T follicular helper cell (primary cell): ENCODE measurements at places on chromosomes 6 and 20.

DNA sequence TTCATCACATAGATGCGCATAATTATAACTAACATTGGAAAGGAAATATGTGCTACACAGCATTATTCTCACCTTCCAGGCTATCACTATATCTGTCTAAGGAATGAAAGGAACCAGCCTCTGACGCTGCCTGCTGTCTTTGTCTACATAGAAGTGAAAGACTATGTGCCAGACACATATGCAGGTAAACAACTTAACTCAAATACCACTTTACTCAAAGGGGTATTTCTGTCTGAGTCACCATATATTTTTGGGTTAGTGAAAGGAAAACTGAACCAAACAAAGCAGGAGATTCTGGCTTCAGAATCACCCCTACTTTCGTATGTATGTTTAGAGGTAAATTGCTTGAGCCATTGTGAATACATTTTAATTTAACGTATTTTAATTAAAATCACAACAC, 328.6 kb upstream of the PLCB4 start:
- no peak for DNase-seq

- DNase-seq = no peak
Observed at GRCh38 chr20:39909447-39909846, 779.6 kb downstream of the MAFB start.

DNA sequence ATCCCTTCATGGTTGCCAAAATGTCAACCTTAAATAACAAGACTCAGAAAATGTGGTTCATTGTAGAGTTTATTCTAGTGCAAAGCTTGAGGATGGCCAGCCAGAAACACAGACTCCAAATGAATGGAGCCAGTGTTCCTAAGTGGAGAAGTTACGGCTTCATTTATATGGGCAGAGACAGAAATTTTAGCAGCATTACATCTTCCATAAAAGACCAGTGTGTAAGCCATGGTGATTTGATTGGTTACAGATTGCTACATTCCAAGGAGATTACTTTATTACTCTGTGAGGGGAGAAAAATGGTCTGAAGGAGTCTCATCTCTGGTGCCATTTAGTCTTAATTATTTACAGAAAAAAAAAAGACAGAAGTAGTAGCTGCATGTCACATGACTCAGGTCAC, 97.8 kb downstream of the OTOR start:
- no peak for DNase-seq

GRCh38 chr6:111566222-111566734, 39.4 kb downstream of the TRAF3IP2 start:
- no peak for DNase-seq

GRCh38 chr6:147983581-147984366, 358.9 kb upstream of the SASH1 start:
- no peak for DNase-seq

DNA sequence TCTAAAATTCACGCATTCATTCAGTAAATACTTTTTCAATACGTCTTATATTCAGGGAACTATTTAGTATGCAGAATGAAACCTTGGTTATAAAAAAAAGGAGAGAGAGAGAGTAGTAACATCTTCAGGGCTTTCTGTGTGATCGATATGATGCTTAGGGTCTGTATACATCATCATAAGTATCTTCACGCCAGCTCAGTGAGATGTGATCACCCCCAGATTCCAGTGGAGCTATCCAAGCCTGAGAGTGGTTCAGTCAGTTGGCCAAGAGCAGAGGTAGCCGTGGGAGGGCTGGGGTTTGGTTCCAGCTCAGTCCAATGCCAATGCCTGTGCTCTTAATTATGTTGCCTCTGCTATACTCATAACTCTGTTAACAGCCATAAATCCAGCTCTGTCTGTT, 8.6 kb downstream of the CD83 start:
- no peak for DNase-seq

DNA sequence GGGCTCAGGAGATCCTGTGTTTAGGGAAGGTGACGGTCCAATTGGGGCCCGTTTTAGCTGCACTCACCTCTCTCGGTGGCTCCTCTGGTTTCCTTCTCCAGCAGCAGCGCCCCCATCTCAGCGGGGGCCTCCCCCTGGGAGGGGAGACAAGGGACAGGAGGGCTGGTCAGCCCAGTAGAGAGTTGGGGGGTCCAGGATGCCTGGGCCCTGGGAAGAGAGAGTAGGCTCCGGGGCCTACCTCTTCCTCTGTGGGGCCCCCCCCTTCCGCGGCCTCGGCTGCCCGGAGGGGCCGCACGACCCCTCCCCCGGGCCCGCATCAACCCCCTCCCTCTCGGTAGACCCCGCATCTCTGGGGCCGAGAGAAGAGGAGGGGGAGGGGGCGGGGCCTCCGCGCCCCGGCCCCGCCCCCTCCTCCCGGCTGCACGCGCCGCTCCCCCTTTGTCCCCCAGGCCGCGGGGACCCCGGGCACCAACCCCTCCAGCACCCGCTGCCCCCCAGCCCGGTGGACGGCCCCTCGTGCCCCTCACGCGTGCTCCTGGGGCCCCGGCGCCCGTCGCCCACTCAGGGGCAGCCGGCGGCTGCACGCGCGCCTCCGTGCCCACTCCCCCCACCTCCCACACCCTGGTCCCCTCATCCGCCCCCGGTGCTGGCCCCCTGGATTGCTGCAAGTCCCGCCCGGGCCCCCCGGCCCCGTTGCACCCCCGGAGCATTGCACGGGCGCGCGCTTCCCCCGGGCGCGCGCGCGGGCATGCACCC, 464 bp downstream of the EHMT2 start:
- DNase-seq = no peak

- no peak for DNase-seq
Observed at GRCh38 chr6:3451498-3451897, 5.4 kb downstream of the SLC22A23 start.

DNA sequence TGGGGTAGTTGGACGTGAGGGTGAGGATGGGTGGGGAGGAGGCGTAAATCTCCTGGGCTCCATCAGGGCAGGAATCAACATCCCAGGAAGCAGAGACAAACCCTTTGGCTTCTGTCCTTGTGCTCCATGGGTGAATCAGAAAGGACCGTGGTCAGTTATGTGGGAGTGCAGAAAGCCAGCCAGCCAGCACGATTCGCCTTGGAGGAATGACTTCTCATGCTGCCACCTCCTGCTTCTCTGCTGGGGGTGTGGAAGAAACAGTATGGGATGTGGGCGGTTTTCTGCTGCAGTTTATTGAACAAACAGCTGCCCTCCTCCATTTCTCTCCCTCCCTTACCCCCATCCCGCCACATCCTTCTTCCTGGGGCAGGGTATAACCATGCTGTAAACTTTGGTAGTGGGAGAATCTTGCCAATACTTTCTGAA, 214.5 kb downstream of the SOX4 start:
- DNase-seq = no peak

- no peak for DNase-seq
Observed at GRCh38 chr6:43953256-43953655, 174.0 kb downstream of the MRPL14 start.

DNA sequence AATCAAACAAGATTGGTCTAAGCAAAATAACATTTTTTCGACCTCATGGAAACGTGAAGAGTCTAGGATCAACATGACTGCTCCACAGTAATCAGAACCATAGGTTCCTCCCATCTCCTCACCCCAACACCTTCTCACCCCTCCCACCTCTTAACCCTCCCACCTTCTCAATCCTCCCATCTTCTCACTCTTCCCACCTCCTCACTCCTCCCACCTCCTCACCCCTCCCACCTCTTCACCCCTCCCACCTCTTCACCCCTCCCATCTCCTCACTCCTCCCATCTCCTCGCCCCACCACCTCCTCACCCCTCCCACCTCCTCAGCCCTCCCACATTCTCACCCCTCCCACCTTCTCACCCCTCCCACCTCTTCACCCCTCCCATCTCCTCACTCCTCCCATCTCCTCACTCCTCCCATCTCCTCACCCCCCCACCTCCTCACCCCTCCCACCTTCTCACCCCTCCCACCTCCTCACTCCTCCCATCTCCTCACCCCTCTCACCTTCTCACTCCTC, 567.4 kb downstream of the C6orf118 start:
- no peak for DNase-seq

DNA sequence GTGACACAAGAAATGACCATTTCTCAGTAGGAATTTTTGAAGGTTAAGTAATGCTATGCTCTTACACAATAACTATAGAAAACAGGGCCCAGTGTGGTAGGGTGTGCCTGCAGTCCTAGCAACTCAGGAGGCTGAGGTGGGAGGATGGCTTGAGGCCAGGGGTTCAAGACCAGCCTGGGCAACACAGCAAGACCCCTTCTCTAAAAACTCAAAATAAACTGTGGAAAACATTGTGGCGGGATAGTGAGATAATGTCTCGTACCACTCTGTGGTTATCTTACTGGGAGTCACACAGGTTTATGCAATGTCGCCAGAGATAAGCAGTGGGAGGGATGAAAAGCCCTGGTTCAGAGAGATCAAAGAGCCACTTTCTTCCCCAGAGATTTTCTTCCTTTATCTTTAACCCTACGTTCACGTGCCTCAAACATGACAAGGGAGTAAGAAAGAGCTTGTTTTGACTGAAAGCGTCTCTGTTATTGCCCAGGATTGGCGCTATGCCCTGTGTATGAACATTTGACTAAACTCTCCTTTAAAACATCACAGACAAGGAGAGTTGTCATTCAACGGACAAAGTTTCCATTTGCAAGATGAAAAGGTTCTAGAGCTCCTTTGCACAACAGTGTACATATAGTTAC, 13.9 kb downstream of the GCM1 start:
- no peak for DNase-seq

DNA sequence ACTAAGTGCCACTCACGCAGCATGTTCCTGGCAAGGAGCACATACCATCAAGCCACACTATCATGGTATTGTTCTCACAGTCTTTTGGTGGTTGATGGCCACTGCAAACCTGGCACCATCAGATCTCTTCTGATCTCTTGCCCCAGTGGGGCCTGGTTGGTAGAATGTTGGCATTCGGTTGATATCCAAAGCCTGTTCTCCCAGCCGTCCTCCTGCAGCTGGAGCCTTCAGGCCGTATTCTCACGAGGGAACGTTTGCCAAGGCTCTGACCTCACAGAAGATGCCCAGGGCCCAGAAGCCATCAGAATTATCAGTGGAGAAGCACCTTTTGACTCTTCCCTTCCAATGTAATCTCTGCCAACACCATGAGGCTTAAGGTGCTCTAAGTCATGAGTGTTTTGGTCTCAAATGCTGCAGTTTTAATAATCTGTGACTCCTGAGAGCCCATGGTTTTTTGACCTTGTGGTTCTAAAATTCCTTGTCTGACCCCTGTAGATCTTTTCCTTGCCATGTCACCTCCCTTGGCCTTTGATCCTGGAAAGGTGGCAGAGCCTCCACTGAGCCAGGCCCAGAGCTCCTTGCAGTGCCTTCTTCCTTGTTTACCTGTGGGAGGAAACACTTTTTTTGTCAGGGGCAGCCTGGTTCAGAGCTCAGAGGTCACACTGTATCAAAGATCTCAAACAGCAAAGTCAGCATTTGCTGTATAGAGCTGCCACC, 27.8 kb downstream of the POFUT1 start:
- no peak for DNase-seq

GRCh38 chr20:51400051-51400926, 142.2 kb downstream of the NFATC2 start:
- peak; percentile 63 for DNase-seq

DNA sequence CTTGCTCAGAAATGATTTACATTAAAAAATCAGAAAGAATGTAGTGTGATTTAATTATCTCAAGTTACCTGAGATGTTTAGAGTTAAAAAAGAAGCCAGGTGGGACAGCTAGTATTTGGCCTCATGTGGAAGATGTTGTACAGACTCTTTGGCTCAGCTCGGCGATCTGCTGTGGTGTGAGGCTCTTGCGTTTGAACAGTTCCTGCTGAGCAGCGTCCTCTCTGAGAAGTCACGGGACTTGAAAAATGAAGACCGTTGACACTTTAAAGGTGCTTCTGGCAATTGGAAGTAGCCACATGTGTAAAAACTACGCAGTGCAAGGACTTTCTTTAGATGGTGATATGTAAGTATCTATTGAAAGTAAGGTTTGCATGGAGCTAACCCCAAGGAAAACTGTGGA, 169.0 kb downstream of the BACH2 start:
- DNase-seq = no peak

GRCh38 chr6:169501128-169501527, 200.7 kb downstream of the WDR27 start:
- no peak for DNase-seq

DNA sequence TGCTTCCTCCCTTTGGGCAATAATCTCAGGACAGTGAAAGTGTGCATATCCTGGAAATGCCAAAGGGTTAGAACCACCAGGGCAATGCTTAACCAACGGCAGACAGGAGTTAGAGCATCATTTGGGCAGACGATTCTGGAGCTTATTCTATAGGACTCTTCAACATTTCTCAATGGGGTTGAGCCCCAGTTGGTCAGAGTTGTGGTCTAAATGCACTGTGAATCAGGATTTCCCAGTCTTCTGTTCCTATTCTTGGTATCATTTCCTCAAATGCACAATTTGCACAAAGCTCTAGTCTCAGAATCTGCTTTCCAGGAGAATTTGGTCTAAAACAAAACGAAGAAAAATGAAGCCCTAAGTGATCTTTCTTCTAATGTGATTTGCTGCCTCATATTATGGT, 389.6 kb upstream of the JAG1 start:
- DNase-seq = no peak

GRCh38 chr6:38248500-38249234, 391.1 kb downstream of the BTBD9 start:
- DNase-seq = no peak

DNA sequence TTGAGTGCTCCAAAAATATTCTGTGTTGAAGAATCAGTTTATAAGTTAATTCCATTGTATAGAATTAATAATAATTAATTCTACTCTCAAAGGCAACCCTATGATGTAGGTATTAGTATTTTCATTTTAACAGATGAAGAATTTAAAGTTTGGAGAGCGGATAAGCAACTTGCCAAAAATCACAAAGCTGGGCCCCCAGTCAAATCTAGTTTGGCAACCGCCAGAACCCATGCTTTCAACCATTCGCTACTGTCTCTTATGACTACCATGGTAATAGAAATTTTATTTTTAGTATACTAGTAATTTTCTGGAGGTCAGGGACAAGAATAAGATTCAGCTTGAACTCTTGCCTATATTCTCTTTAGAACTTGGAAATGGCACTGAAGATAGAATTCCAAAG, 229.8 kb downstream of the IBTK start:
- no peak for DNase-seq

DNA sequence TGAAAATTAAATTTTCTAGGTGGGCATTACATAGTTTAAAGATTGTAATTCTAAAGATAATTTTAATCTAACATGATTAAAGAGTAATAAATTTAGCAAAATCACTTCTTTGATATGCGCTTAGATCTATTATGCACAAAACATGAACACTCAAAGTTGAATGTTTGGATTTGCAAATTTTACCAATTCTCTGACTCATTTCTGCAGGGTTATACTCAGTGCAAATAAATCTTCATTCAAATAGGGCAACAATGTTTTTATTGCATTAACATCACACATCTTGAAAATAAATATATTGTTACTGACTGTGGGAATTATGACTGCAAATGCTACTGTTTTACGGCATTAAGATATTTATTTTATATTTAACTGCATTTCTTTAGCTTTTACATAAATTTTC, 110.7 kb downstream of the OGFRL1 start:
- no peak for DNase-seq
